ENCODE measurements at places on chromosomes 1 and 21.
A peak's percentile ranks its signal among the peaks of the same experiment; 100 is the strongest.

DNA sequence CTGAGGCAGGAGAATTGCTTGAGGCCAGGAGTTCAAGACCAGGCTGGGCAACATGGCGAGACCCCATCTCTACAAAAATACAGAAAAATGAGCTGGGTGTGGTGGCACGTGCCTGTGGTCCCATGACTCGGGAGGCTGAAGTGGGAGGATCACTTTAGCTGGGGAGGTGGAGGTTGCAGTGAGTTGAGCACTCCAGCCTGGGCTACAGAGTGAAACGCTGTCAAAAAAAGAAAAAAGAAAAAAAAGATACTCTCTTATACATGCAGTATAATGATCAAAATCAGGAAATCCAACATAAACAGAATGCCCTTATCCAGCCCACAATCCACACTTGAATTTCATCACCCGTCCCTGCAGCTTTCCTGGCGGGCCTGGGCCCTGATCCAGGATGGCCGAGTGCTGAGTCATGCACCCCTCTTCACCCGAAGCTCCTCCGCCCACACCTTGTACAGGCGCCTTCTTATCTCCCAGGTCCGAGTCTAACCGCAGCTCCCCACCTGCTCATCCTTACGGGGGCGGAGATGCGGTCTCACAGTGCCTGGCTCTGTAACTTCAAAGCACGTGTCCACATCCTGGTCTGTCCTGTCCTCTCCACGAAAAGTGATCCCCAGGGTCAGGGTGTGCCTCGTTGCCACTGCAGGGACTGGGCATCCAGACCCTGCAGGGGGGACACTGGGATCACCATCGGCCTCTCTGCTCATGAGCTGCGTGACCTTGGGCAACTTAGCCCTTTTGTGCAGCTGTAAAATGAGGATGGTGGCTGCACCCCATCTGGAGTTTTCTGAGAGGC lies 120.2 kb upstream of the SLC45A1 start:
- DNase-seq = peak; percentile 46

GRCh38 chr1:94463765-94464330 lies 45.7 kb downstream of the ABCD3 start:
- DNase-seq = no peak

DNA sequence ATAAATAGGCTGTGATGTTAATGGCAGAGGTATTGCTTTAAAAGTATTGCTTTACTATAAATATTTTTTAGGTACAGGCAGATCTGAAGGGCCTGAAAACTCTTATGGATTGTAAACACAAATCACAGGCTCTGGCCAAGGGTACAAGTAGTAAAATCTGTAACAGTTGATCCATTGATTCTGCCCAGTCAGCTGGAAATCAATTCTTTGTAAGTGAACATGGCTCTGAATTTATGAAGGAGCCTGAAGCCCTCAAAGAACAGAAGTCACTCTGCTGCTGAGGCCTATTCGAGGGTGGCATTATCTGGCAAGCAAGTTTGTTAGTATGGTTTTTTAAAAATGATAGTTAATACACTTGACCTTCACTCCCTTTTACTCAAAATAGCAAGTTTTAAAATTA lies 834.0 kb upstream of the TMPRSS15 start:
- no peak for DNase-seq

DNA sequence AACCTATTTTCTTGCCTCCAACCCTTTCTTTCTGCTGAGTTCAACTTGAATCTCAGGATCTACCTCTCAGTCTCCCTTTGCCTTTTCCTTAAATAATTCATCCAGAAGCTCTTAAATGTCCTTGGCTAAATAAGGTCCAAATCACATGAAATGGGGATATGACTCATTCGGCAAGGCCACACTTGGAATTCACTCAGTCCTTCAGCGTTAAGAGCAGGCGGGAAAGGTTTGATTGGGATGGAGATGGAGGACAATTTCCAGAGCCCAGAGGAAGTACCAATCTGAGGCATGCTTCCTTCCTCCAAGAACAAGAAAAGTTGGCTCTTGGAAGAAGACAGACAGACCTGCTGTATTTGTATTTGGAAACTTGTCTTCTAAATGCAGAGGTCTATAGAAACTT lies 128.5 kb downstream of the PROX1 start:
- no peak for DNase-seq

DNA sequence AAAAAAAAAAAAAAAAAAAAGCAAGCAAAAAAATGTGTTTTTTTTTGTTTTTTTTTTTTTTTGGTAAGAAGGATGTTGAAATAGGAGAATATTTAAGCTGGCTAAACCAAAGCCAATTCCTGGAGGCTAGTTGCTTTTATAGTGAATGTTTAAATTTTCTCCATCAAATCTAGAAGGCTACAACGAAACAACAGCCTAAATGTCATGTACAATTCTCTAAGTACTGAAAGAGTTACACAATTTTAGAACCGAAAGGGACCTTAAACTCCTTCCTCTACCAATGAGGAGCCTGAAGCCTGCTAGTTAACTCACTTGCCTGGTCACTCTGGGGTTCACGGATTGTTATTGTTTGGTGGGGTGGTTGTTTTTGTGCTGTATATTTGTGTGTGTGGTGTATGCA lies 3.5 kb downstream of the WLS start:
- DNase-seq = no peak

GRCh38 chr1:2468540-2468939 lies 7.5 kb upstream of the PLCH2 start:
- DNase-seq = no peak

GRCh38 chr1:115215703-115216521 lies 122.1 kb downstream of the NGF start:
- DNase-seq = no peak

DNA sequence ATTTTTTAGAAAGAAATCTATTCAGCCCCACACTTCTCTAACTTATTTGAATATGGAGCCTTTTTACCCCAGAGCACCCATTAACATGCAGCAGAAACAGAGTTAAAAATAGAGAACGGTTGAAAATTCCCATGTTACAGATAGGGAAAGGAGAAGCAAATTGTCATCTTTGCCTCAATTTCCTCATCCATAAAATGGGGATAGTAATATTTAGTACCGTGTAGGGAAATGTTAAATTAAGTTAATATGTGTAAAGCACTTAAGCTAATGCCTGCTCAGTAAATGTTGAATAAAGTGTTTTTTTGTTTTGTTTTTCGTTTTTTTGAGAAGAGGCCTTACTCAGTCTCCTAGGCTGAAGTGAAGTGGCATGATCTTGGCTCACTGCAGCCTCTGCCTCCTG lies 50.3 kb downstream of the NAV1 start:
- DNase-seq = no peak

GRCh38 chr21:41684381-41685245 lies 82.2 kb downstream of the RIPK4 start:
- DNase-seq = no peak

DNA sequence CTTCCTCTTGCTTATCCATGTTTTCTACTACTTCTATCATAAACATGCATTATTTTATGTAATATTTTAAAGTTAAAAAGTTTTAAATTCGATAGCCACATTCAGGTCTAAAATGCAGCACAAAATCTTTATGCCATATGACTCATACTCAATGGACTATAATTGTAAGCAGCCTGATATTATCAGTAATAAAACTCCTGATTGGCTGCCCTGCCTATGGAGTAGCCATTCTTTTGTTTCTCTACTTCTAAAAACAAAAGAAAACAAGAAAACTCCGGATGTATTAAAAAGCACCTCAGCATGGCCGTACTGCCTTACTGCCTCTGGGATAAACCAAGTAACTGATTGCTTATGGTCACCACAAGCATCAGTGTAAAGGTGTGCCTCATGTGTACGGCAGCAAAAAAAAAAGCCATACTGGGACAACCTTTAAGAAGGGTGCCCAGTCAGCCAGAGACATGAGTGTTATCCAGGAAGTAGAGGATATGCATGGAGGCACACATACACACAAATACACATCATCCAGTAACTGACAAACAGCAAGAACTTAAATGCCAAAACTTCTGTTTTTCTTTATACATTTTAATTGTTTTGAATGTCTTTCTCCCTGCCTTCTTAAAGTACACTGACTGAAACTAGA lies 9.2 kb downstream of the SLC35D1 start:
- no peak for DNase-seq

DNA sequence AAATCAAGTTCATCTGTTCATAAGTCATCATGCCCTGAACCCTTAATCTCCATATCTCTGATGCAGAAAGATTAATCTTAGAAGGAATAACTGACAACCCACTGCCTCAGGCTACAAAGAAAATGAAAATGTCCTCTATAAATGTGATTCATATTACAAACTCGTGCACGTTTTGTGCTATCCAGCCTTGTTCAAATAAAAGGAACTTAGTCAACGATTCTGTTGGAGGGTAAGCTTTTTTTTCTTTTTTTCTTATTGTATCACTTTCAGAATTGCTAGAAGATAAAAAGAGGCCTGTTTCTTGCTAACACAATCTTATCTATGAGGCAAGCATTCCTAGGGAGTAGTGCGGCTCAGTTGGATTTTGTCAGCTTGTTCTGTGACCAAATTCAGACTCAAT lies 228.4 kb downstream of the TM2D1 start:
- no peak for DNase-seq

- no peak for DNase-seq
These were observed 10.4 kb upstream of the WNT3A start for GRCh38 chr1:227996187-227996950.

DNA sequence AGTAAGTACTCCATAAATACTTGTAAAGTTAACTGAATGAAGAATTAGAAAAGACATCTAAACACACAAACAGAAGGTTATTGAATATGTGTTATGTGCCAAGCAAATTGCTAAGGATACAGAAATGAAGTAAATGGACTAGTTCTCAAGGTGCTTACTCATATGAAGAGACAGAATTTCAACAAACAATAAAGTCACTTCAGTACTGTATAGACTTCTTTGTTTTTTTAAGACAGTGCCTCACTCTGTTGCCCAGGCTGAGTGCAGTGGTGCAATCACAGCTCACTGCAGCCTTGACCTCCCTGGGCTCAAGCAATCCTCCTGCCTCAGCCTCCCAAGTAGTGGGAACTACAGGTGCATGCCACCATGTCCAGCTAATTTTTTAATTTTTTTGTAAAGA lies 57.3 kb downstream of the SERBP1 start:
- DNase-seq = no peak

DNA sequence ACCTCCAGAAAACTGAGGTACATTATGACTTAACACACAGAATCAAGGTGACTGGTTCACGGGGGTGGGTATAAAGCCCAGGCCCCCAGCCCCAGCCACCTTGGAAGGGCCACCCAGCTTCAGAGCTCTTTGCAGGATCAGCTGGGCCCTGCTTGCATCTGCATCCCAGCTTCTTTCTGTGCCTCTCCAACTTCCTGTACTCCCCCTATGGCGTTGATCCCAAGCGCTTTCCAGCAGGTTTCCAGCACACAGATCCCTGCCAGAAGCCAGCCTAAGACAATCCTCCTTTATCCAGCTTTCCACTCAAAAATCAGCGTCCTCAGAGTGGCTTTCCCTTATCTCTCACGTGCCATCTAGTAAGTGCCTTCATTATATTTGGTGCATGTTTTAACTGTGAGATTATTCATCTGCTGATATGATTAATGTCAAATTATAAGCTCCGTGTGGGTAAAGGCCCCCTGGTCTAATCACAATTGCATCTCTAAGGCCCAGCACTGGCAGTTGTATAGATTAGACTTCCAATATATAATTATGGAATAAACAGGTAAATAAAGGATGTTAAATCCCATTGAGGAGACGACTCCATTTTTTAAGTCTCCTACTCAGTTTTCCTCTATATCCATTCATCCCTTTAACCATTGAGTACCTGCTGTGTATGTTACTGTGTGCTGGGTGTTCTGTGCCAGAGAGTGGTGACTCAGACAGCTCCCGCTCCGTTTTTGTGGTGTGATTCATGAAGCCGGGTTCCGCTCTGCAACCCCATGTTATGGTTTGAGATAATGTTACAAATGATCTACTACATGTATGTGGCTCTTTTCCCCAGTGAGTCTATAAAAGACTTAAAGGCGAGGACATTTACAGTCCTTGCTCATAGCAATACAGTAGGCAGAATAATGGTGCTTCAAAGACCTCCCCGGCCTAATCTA lies 387.6 kb downstream of the PCP4 start:
- no peak for DNase-seq

- no peak for DNase-seq
These were observed 117.4 kb downstream of the IER5 start for GRCh38 chr1:181205901-181206300.

DNA sequence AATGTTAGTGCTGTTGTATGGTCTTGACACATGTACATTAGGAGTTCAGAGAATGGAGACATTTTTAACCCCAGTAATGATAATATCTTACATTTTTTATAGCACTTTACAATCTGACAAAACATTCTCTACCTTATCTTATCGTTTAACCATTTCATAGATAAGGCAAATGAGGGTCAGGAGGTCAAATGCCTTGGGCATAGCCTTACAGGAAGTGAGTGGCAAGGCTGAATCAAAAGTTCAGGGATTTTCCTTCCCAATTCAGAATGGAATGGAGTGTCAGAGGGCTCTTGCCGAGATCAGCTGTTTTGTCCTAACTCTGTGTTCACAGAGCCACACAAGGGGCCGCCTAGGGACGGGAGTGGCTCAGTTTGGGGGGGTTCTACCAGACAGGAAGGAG lies 57.6 kb upstream of the AK4 start:
- no peak for DNase-seq

DNA sequence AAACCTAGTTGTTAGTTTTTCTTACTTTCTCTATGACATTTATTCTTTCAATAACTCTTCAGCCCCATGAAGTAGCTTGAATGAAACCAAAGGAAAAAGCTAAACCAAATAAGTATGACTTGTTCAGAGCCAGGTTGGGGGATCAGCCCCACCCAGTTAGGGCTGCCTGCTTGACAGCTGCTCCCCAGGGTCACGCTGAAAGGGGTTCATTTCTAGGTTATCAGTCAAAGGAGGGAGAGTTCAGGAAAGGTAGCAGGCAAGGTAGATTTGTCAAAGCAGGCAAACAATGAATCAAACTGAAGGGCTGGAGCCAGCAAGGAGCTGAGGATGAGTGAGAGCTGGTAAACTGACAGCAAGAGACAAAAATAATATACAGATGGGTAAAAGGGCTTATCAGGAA lies 3.1 kb upstream of the S100A11 start:
- DNase-seq = no peak

DNA sequence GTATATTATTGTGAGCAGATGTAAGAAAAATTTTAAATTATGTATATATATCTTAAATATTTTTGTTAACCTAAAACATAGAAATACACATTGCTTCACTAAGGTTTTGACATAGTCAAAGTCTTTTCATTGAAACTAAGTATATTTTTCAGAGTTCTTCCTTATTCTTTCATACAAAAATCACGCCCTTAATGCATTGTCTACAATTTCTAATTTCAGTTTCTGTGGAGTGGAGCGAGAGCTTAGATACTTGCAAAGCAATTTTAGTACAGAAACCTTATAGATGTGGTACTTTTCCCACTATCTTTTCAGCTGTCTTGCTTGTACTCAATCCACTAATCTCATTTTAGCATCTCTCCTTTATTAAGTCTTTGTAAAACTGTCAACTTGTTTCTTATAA lies 63.2 kb downstream of the CD58 start:
- no peak for DNase-seq
